ENCODE measurements at places on chromosomes 2 and 18. TPM values are rescaled to one million over a fixed set of nuclear protein-coding genes. Genes with fewer than 3 reads are reported as not detected.

Gene GAL3ST2
- total RNA-seq: 0.73 TPM

Gene PRSS56
- not detected for total RNA-seq

Gene CPLX4
- not detected for total RNA-seq

Gene SNORC
- total RNA-seq: 3.4 TPM

Gene ATP6V1C2
- total RNA-seq: 1.2 TPM

Gene LINC00305
- total RNA-seq: not detected

Gene MROH2A
- total RNA-seq: 0.16 TPM
